ENCODE measurements at places on chromosomes 3 and 15. TPM values are rescaled to one million over a fixed set of nuclear protein-coding genes. Genes with fewer than 3 reads are reported as not detected.

DUOXA1 gene
- not detected for total RNA-seq

DAZL gene
- not detected for total RNA-seq

PBRM1 gene
- 96.0 TPM for total RNA-seq

TMEM108 gene
- 0.12 TPM for total RNA-seq

SLC9C1 gene
- total RNA-seq, result 0.12 TPM

TMEM207 gene
- total RNA-seq, result not detected

CASR gene
- total RNA-seq, result not detected

WDR72 gene
- not detected for total RNA-seq

NR2E3 gene
- 0.25 TPM for total RNA-seq

STAC gene
- total RNA-seq, result 7.7 TPM

THAP10 gene
- total RNA-seq, result 4.6 TPM

SPTBN5 gene
- 0.11 TPM for total RNA-seq

TERC gene
- total RNA-seq, result 759 TPM

COPS2 gene
- 83.7 TPM for total RNA-seq

PARP3 gene
- 17.6 TPM for total RNA-seq

INKA1 gene
- total RNA-seq, result 5.4 TPM

CCNB2 gene
- 21.4 TPM for total RNA-seq

FAM3D gene
- total RNA-seq, result not detected

All from uterine smooth muscle cell (primary cell).